Naive thymus-derived CD4-positive, alpha-beta T cell (primary cell): ENCODE measurements at places on chromosomes 2 and 18. TPM values are rescaled to one million over a fixed set of nuclear protein-coding genes. Genes with fewer than 3 reads are reported as not detected.

DPP4 gene
- 48.9 TPM for total RNA-seq

SCG2 gene
- not detected for total RNA-seq

HADHB gene
- 65.7 TPM for total RNA-seq

DNA sequence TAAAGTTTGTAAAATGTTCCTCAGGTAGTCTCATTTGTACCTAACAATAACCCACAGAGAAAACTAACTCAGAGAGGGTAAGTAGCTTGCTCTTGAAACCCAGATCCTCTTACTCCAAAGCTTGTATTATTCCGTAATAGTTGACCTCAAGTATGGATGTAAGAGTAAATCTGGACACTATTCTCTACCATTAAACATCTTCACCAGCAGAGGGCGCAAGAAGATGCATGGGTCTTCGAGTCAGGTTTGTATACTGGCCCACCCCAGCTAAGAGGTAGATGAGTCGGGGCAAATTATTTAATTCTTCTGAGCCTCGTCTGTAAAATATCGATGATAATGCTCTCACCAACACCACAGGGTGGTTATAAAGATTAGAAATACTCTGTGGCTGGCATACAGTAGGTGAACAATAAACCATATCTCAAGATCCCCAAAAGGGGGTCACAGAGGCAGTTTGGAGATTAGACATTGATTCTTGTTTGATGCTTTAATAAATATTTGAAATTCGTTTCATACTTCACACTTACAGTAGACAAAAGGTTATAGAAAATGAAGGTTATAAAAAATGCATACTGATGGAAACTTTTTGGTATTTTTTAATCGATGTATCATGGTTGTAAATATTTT lies 3.5 kb upstream of the CABLES1 start:
- DNase-seq: peak; percentile 63
- peaks cover 14% of the 10 kb centered on the region for H3K4me1 ChIP-seq
- no peak overlapping the region for H3K4me3 ChIP-seq
- H3K36me3 ChIP-seq: no peaks in the 10 kb centered on the region
- peaks cover 3% of the 10 kb centered on the region for H3K27me3 ChIP-seq

GRCh38 chr2:239625156-239625845 lies 224.5 kb upstream of the HDAC4 start:
- H3K27ac ChIP-seq: no peak overlapping the region
- no peaks in the 10 kb centered on the region for H3K27me3 ChIP-seq
- peaks cover 23% of the 10 kb centered on the region for H3K4me1 ChIP-seq
- no peak for DNase-seq

DNA sequence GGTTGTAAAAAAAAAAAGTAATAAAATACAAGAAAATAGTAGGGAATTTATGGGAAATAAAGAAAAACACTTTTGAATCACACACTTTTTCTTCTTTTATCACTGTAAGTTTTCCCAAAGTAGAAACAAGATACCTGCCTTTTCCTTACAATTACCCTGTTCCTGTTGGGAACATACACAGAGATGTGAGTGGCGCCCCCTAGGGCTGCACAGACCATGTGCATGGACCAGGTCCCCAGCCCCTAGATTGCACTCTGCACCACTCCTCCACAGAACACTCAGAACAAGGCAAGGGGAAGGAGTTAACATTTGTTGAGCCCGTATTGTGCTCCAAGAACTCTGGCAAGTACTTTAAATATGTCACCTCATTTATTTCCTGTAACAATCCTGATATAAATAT lies 118.7 kb upstream of the NRP2 start:
- H3K36me3 ChIP-seq: no peaks in the 10 kb centered on the region
- no peak overlapping the region for H3K27ac ChIP-seq
- no peak for DNase-seq
- no peak overlapping the region for H3K4me3 ChIP-seq
- no peaks in the 10 kb centered on the region for H3K4me1 ChIP-seq
- no peaks in the 10 kb centered on the region for H3K27me3 ChIP-seq

GRCh38 chr18:25832001-25832604 lies 258.3 kb downstream of the SS18 start:
- H3K36me3 ChIP-seq: no peaks in the 10 kb centered on the region
- DNase-seq: no peak
- H3K27ac ChIP-seq: no peak overlapping the region

DNA sequence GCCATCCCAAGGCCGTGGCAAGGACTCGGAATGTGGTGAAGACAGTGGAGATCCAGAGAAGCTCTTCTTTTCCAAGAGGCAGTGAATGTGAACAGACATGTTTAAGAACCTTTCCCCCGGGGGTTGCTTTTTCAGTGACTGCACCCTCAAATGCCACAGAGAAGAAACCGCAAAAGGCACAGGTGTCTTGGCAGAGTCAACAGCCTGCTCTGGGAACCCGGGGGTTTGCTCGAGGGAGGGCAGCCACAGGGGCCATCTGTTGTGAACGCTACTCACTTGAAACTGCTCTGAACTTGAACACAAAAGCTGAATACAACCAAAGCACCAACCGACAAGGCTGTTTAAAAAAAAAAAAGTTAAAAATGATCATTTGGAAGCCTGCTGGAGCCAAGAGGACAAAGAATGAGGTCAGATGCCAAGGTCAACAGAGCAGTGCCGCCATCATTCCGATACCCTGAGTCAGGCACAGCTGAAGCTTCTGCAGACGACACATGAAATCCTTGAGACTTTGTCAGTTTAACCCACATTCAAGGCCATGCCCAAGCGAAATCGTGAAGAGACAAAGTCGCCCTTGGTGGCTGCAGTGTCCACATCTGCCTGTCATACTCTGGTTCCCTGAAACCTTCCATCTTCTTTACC lies 47.4 kb downstream of the PSMG2 start:
- H3K36me3 ChIP-seq: no peaks in the 10 kb centered on the region
- H3K4me1 ChIP-seq: no peaks in the 10 kb centered on the region
- DNase-seq: peak; percentile 33
- no peak overlapping the region for H3K4me3 ChIP-seq
- H3K27ac ChIP-seq: no peak overlapping the region

DNA sequence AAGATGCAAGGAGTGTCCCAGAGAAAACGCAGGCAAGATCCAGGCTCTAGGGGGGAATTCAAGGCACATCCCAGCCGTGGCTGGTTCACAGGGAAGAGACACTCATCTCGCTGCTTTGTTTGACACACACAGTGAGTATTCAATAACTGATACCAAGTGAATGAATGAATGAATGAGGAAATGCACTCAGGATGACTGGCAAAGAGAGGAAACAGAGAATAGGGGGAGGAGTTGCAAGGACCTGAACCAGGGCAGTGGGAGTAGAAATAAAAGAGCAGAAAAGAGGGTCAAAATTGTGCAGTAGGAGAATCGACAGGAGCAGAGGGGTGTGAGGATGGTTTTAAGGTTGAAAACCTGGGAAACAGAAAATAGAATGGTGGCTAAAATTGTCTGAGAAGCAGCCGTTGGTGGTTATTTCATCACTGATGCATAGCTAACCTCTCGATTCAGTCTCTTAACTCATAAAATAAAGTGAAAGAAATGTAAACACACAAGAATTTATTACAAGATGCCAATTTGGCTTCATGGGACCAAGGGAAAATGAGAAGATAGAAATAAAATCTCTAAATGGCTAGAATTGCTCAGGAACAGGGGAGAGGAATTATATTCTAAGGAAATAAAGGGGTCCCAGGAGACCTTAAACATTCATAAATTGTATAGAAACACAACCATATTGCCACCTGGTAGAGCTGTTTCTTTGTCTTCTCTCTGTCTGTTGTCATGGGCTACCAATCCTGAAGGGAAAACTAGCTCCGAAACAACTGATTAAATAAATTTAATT lies 63.9 kb upstream of the PHLPP1 start:
- no peaks in the 10 kb centered on the region for H3K4me1 ChIP-seq
- no peaks in the 10 kb centered on the region for H3K36me3 ChIP-seq
- no peak overlapping the region for H3K27ac ChIP-seq
- no peak overlapping the region for H3K4me3 ChIP-seq
- H3K27me3 ChIP-seq: no peaks in the 10 kb centered on the region
- DNase-seq: no peak

- H3K36me3 ChIP-seq: no peaks in the 10 kb centered on the region
- no peak for DNase-seq
- no peak overlapping the region for H3K4me3 ChIP-seq
- H3K27ac ChIP-seq: no peak overlapping the region
- H3K4me1 ChIP-seq: no peaks in the 10 kb centered on the region
Observed at GRCh38 chr18:58495634-58496033, 133.3 kb downstream of the ALPK2 start.

DNA sequence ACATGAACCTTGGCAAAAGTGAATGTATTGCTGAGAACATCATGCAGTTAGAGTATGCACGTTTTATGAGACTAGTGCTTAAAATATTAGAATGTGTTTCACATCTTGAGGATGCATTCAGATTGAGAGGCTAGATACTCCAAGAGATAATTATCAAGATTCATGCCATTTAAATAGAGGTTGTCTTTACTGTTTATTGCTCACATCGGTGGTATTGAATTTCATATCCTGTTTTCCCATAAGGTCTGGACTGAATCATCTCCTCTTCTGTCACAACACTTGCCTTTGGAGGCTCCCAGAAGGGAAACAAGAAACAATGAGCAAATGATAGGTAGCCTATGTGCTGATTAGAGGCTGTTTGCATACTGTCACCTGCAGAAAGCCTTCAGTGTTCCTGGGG lies 83.8 kb downstream of the CLHC1 start:
- H3K27ac ChIP-seq: no peak overlapping the region
- H3K4me1 ChIP-seq: no peaks in the 10 kb centered on the region
- no peak overlapping the region for H3K4me3 ChIP-seq
- DNase-seq: no peak
